ENCODE measurements at places on chromosomes 2 and 18.

DNA sequence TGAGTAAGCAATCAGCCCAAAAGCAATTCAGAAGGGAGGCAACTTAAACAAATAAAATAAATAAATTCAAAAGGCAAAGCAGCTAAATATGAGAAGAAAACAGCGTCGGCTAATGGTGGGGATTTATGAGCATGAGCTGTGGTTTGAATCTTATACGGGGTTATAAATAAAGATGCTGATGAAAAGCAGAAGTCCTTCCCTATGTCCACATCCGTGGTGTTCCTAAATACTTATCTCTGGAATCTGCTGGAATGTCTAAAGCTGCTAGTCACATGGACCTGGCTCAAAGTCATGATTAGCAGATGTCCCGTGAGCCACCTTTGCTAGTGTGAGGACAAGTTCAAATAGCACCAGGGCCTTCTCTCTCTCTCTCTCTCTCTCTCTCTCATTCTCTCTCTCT is 33.8 kb downstream of the SMIM21 start:
- DNase-seq: no peak

GRCh38 chr2:179764710-179765109 is 96.7 kb downstream of the ZNF385B start:
- DNase-seq: no peak

DNA sequence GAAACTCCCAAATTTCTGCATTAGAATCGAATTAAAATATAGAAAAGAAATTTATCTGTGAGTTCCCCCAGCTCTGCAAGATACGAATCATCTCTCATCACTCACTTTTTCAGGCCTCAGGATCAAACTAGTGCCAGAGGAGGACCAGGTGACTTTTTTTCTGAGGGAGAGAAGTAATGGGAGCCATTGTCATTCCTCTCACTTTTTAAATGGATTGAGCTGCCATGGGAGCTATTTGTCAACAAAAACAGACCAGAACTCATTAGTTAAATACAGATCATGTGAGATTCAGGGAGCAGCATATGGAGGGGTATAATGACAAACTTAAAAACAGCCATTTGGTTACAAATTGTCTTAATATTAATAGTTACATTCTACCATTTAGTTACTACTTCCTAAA is 594.4 kb downstream of the DPP10 start:
- DNase-seq: no peak

DNA sequence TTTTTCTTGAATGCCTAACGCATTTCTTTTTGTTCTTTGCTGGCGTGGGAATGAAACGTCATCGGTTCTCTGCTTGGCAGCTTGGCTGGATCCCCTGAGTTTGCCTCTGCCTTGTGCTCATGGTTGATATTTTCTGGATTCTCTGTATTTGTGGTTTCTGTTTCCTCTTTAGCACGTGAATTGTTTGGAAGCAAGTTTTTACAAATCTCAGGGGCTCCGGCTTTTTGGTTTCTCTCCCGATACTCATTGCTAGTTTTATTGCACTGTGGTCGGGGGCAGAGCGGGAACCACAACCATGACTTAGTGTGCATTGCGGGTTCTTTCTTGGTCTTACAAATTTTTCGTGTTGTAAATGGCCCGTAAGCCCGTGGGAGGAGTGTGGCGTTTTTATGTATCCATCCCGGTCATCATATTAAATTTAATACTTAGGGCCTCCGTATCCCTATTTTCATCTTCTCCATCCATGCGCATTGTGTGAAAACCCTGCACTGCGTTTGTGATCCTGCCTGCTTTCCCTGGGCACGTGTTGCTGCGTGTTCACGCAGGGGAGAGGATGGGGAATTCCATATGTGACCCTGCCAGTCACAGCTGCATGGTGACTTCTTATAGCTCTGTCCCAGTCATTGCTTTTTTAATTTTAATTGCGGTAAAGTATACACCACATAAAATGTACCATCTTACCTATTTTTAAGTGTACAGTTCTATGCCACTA is 9.4 kb downstream of the RAMP1 start:
- no peak for DNase-seq

- peak; percentile 18 for DNase-seq
Observed at GRCh38 chr2:199197448-199197847, 260.3 kb downstream of the SATB2 start.

DNA sequence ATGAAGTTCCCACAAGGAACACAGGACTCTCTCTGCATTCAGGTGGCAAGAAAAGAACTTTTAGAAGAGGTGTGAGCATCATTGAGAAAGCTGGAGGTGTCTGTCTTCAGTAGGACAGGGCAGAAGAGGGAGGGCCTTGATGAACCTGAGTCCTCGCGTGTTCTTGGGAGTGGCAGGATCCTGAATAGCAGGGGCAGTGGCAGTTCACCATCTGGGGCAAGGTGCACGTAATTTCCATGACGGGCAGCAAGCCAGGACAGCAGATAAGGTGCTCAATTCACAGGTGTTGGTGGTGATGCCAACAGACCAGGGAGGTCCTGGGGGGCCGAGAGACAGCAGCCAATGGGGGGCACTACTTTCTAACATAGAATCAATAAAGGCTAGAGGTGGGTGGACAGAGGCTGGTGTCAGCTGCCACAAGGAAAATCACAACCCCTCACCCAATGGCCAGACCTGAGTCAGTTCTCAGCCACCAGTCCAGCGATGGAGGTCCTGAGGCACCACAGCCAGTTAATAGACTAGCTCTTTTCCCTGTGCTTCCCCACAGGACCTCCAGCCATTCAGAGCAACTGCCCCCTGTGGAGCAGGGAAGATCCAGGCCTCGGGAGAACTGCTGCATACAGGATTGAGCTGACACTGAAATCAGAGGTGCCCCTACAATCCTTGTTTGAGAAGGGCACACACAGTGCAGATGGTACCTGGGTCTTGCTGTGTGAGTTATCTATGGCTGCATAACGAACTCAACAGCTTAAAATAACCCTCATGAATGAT is 10.9 kb upstream of the HDAC4 start:
- no peak for DNase-seq

DNA sequence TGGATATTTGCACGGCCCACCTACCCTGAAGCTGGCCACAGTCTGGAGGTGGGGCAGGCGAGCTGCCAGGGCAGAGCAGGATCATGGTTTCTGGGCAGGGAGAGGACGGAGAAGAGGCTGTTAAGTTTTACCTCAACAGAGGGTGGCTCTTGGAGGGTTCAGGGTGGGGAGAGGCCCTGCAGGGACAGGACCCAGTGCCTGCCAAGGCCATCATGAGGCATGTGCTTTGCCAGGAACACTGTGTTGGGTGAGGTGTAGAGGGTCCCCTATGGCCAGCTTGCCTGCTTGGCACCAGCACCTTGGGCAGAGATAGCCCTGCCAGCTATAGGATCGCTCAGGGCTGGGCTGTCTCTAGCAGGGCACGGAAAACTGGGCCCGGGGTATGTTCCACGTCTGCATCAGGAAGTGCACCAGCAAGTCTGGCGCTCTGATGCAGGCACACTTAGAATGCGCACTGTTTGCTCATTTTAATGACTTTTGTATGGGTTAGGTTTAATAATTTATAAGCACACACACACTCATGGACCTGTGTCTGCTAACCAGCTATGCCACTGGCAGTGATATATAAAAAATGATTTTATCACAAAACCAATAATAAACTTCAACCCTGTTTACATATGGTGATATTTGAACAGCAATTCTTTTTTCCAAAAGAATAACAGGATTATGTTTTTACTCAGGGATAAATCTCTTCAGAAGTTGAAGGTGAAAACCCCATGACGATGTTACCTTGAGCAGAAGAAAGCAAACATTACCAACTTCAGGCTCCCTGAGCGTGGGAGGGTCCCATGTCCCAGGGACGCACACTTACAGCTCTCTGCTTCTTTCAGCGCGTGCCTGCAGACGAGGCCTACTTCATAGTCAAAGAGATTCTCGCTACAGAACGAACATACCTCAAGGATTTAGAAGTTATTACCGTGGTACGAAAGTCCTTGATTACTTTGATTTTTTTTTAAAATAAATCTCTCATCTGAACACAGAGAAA is 46.4 kb downstream of the STK25 start:
- DNase-seq: no peak

GRCh38 chr2:158509928-158510797 is 53.4 kb downstream of the PKP4 start:
- peak; percentile 62 for DNase-seq

- DNase-seq: no peak
Observed at GRCh38 chr2:47321006-47321405, 82.0 kb upstream of the MSH2 start.

DNA sequence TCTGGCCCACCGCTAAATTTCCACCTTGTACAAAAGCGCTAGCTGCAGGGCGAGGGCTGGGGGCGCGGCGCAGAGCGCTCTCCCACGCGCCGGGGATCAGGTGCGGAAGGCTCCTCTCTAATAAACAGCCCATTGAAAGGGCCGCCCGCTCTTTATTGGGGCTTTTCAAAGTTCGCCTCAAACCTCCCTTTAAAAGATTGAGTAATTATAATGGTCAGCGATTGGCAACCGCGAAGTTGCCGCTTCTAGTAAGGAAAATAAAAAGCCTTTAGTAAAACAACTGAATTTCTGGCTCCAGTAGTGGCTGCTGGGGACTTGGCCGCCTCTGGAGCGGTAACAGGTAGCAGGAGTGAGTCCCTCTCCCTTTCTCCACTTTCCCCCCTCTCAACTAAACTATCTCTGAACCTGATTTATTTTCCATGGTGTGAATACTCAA is 755 bp downstream of the NEUROD1 start:
- no peak for DNase-seq

DNA sequence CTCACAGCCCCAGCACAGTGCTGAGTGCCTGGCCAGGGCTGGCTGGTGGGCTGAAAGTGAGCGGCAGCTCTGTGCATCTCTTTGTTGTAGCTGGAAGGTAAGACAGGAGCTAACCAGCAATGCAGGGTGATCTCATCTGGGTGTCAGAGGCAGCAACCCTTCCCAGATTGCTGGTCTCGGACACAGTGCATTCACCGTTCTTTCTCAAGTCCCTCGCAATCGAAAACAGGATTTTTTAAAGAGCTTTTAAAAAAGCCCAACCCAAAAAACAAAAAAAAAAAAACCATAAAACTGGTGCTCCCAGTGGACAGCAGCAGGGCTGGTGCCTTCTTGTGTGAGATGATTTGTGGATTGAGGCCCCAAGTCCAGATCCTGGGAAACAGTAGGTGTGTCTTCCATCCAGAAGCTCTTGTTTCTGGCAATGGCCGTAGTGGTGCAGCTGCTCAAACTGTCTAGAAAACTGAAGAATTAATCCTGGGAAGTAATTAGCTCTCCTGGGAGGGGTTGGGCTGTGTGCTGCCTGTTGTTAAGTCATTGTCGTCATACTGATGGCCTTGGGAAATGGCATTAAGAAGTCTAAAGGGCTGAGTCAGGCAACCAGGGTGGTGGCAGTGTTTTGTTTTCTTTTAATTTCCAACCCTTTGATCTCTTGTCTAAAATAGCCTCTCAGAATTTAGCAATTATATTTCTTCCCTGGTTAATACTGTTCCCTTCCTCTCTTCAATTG is 156.7 kb downstream of the KLHL29 start:
- DNase-seq: peak; percentile 49

DNA sequence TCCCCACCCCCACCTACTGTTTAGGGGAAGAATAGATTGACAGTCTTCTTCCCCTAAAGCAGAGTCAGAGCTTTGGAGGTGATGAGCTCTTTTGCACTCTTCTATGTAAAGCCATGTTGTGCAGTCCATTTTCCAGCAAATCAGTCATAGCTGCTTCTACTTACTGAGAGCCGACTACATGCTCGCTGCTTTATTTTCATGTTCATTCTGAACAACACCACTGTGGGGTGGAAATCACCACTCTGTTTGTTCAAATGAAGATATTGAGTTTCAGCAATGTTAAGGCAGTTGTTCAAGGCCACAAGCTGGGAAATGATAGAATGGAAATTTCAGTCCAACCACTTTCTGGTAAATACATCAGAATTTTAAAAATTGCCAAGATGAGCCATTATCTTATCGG is 88.3 kb downstream of the INSIG2 start:
- DNase-seq: no peak

- DNase-seq: peak; percentile 42
Observed at GRCh38 chr2:52934323-52934898, 833.2 kb upstream of the CHAC2 start.

DNA sequence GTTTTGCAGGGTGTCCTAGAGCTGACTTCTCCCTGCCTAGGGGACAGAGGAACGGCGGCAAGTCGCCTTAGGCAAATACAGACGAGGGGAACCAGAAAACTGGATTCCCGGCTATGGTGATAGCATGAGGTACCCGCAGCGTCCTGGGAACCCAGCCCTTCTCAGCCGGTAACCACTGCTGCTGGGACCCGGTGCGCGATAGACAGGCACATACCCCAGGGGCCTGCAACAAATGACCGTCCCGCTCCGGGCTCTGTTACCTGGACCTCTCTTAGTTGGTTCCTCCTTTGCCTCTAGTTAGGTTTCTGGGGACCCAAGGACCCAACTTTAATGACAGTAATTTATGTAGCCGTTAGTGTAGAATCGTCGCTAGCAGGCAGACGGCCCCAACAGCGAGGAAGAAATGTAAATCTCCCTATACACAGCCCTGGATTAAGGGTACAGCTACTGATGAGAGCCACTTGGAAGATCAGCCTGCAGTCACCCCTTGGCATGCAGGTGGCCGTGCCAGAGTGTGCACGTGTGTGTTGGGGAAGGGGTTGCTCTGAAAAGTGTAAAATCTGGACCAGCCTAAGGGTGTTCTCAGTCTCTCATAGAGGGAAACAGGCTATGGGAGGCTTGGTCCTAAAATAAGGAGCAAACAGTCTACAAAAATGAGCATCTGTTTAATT is 819 bp upstream of the SERPINE2 start:
- DNase-seq: peak; percentile 19

DNA sequence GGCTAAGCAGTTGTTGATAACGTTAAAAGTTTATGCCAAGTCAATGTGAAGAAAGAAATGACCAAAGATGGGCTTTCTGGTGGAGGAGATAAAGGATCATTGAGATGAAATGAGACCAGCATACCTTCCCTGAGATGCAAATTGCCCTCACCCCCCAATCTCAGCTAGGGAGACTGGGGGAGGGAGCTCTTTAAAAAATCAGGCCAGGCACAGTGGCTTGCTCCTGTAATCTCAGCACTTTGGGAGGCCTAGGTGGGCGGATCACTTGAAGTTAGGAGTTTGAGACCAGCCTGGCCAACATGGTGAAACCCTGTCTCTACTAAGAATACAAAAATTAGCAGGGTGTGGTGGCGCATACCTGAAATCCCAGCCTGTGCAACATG is 30.9 kb upstream of the KCMF1 start:
- no peak for DNase-seq

- DNase-seq: peak; percentile 83
Observed at GRCh38 chr2:190791347-190791975, 89.2 kb upstream of the GLS start.

- DNase-seq: no peak
Observed at GRCh38 chr2:10981941-10982431, 70.3 kb downstream of the KCNF1 start.

- no peak for DNase-seq
Observed at GRCh38 chr18:55219823-55220222, 260.6 kb upstream of the CCDC68 start.

- DNase-seq: no peak
Observed at GRCh38 chr2:52703004-52703403, 1064.6 kb upstream of the CHAC2 start.

- no peak for DNase-seq
Observed at GRCh38 chr2:51920509-51920908, 888.6 kb upstream of the NRXN1 start.

DNA sequence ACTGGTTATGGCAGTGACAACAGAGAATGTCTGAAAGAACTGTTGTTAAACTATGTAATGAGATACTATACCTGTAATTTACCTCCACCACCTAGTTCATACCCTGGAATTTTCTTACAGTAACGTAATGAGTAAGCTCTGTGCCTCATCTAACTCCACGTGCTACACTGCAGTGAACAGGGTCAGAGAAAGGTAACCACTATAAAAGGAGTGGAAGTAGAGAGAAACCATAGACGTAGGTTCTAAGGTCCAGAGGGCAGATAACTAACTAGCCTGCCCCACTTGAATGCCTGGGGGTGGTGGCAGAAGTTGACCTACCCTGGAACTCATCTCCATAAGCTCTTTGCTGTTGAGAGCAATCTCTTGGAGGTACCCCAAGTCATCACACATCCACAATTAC is 32.0 kb upstream of the B4GALT6 start:
- no peak for DNase-seq
